ENCODE measurements at places on chromosomes 5 and 9.

- no peak for DNase-seq
These were observed 290.8 kb downstream of the DNAH5 start for GRCh38 chr5:13653709-13654108.

- no peak for DNase-seq
These were observed 41.8 kb upstream of the KCNMB1 start for GRCh38 chr5:170430866-170431437.

DNA sequence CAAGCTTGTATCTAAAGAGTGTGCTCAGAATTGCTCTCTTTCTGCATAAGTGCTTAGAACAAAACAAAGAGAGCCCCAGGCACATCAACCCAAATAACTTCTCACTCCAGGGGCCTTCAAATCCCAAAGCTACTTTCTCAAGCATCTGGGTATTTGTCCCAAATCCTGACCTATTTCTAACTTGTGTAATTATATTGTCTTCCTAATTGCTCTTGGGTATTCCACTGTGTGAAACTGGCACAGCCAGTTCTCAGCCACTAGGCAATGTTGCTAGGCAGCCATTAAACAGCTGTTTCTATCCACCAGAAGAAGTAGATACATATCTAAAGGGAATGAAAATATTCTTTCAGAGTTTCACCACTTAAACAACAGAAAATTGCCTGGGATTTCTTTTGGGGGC, 198.8 kb downstream of the PRELID2 start:
- DNase-seq = no peak

GRCh38 chr5:58987193-58987592, 404.3 kb downstream of the RAB3C start:
- DNase-seq = no peak

- peak; percentile 2 for DNase-seq
These were observed 27.5 kb downstream of the SREK1 start for GRCh38 chr5:66171349-66172344.

- DNase-seq = no peak
These were observed 9.4 kb downstream of the ERAP2 start for GRCh38 chr5:96885518-96886338.

- no peak for DNase-seq
These were observed 810.5 kb downstream of the DNAH5 start for GRCh38 chr5:13133951-13134350.

GRCh38 chr9:129624168-129624759, 1.7 kb upstream of the NTMT1 start:
- no peak for DNase-seq

DNA sequence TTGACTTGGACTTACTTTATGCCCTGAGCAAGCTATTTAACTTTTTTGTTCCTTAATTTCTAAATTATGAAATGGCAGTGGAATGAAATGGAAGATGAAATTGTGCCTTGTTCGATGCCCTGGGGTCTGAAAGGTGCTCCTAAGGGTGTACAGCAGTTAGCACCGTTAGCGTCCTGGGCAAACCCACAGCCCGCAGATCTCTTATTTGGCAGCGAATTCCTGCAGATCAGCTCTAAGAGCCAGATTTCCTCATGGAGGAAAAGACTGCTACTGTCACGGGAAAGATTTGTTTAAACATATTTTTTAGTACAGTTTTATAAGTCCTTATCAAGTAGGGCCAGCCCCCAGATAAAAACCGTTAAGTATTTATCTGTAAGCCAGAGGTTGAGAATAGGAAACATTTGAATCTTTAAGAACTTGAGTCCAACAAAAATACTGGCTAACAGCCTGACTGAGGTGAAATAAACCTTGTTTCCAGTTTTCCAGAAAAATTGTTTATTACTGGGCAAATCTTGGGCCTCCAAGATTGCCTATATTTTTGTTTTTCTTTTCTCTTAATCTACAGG, 216.5 kb upstream of the DMRT1 start:
- DNase-seq = no peak

DNA sequence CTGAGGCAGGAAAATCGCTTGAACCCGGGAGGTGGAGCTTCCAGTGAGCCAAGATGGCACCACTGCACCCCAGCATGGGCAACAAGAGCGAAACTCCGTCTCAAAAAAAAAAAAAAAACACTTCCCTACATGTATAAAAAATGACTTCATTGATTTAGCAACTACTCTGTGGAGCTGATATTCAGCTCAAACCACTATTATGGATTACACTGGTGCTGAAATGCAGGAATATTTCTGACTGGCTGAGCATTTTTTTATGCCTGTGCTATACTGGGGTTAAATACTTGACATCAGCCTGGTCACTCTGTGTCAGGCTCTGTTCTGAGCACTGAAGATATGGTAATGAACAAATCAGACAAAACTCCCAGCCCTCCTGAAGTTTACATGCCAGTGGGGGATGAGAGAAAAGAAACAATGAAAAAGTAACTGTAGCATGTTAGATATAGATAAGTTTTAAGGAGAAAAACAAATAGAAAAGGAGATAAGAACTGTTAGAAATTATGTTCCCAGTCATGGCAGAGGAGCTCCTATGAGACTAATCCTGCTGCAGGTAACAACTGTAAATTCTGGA, 22.6 kb upstream of the TTC39B start:
- DNase-seq = no peak

DNA sequence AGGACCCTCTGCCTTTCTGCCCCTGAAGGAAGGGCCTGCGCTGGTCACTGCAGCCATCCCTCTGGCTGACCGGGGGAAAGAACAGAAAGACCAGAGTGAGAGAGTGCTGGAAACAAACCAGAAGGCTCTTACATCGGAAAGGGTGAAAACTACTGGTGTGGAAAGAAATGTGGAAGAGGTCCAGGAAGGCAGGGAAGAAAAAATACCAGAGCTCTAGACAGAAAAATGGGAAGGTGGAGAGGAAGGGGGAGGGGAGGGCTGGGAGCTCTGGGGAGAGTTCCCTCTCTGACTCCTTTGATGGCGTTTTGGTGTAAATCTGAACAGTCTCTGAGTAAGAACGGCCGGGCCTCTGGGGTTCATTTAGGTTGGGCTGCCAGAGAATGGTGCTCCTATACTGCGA, 47.7 kb downstream of the COL23A1 start:
- no peak for DNase-seq
